ENCODE measurements at places on chromosomes 2 and 18.
A peak's percentile ranks its signal among the peaks of the same experiment; 100 is the strongest.

DNA sequence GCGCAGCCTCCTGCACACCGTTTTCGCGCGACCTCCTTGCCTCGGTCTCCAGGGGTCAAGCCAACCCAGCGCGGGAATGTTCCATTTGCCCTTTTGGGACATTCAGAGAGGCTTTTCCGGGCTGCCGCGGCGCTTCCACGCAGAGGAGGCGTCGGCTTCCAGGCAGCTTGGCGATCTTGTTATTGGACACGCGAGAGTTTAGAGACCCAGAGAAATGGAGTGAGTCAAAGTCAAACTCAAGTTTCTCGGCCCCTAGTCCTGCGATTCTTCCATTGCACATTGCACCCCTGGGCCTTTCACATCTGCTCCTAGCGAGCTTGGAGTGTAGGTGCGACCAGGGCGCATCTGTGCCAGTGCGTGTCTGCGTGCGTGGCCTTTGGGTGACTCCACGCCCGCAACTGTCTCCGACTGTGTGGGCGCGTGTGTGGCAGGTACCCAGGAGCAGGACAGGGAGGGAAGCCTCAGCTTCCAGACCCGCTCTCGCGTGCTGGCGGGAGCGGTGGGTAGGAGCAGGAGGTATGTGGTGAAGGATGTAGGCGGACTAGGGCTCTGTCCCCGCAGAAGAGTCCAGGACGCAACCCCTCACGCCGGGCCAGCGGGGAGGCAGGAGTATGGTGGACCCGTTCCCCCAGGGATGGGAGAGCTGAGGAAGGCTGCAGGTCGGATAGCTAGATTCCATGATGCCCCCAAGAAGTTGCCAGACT is 13.5 kb downstream of the SIX3 start:
- DNase-seq = no peak

GRCh38 chr2:240346753-240347372 is 88.6 kb upstream of the GPC1 start:
- no peak for DNase-seq

DNA sequence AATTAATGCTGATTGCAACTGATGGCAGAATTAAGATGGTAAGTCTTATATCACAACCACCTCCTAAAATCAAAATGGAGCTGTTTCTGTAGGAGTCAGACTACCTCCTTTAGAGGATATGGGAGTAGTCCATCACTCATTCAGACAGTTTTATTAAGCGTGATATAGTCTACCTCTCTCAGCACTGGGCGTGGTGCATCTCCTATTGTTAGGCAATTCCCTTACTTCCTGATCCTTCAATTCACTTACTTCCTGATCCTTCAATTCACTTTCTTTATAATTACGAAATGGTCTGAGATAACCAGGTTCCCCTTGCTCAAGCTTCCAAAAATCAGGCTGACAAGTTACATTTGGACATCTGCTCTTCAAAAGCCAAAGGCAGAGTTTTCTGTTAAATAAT is 31.9 kb downstream of the ATP8B1 start:
- peak; percentile 68 for DNase-seq

- no peak for DNase-seq
These were observed 42.1 kb downstream of the TET3 start for GRCh38 chr2:74026687-74027241.

DNA sequence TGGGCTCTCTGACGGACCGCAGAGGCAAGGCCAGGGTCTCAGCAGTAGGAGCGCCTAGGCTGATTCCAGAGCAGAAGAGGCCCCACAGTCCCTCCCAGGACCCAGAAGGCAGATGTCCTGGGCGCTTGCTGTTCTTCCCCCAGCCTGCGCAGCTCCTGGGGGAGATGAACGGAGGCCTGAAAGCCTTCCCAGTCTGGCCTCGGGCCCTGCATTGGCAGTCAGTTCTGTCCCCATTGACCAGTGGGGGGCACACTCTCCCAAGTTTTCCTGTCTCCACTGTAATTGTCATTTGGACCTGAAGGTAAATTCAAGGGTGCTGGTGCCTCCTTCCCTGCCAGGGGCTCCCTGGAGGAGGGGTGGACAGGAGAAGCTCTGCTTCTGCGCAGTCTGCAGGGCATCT is 345.7 kb downstream of the CYP26B1 start:
- no peak for DNase-seq

DNA sequence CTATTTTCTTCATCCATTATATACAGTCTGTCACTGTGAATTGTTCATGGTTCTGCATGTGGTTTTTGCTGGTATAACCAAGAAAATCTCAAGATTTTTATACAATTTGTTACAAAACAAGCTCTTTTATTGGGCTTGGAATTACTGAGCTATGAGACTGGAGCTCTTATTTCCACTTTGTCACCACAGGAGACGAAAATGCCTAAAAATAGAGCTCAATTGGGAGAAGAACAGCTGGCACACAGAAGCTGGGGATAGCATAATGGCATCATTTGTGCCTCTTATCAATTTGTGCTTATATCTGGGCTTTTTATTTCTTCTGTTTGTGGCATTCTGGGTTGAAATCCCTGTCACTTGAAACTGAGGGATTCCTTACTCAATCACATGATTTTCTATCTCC is 219.1 kb downstream of the CALCRL start:
- DNase-seq = no peak

DNA sequence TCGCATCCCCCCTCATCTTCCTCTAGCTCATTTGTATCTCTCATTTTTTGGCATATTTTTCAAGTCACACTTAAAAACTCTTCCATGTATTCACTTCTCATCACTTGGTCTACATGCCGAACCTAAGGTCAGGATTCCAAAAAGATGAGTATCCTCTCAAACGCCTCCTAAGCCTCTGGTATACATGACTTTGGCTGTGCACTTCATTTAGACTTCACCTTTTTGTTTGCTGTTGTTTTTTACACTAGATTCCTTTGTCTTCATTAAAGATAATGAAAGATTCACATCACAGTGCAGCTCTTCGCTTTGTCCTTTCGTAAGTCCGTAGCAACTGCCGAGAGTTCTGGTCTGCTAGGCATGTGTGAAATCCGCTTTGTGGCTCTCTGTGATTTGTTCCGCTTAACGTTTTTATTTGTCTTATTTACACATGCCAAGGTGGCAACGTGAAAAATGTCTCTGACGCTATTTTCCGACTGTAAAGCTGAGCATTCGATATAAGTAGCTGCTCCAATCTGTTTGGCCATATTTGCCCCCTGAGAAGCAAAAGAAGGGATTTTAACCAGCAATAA is 17.7 kb downstream of the RND3 start:
- DNase-seq = no peak

DNA sequence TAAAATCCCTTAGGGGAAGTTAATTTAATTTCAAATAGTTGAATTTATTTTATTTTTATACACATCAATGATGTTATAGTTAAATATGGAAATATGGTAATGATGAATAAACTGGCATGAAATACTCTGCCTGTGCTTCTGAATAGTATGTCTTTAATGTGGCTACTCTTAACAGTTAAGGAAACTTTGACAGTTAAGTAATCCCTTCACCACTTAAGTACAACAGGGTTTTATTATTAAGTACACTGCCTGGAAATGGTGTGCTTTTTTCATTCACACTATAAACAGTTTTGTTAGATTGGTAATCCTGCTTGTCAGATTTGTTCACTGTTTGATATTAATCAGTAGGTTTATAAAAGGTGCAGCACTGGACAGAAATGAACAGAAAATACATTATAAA is 412.0 kb upstream of the ZEB2 start:
- DNase-seq = no peak

- no peak for DNase-seq
These were observed 179.6 kb downstream of the KLHL29 start for GRCh38 chr2:23564615-23564960.

GRCh38 chr18:8930990-8931616 is 171.4 kb upstream of the NDUFV2 start:
- no peak for DNase-seq

- no peak for DNase-seq
These were observed 19.9 kb upstream of the BCL2L11 start for GRCh38 chr2:111100765-111101162.

DNA sequence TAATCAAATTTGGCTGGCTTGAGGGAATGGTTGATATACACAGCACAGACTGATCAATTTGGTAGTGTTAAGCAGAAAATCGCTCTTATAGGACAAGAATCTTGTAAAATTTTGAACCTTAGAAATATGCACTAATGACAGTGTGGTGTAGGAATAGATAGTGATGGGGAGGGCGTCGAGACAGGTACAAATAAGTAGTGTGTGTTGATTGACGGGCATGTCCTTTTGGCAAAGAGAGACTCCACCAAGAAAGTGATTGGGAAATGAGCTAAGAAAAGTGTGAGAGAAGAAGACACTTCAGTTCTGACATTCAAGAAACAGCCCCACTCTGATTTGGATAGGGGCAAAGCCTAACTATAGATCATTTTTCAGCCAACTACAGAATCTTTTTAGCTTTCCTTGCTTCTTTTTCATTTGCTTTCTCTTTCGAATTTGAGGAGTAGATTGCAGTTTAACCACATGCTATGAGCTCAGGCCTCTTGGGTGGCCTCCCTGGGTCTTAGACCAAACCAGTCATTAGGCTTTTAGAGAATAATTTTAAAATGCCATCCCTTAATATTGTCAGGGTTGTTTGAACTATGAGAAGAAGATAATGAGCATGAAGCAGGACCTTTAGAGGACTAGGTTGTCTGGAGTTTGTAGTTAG is 127.1 kb downstream of the CERS6 start:
- DNase-seq = no peak

DNA sequence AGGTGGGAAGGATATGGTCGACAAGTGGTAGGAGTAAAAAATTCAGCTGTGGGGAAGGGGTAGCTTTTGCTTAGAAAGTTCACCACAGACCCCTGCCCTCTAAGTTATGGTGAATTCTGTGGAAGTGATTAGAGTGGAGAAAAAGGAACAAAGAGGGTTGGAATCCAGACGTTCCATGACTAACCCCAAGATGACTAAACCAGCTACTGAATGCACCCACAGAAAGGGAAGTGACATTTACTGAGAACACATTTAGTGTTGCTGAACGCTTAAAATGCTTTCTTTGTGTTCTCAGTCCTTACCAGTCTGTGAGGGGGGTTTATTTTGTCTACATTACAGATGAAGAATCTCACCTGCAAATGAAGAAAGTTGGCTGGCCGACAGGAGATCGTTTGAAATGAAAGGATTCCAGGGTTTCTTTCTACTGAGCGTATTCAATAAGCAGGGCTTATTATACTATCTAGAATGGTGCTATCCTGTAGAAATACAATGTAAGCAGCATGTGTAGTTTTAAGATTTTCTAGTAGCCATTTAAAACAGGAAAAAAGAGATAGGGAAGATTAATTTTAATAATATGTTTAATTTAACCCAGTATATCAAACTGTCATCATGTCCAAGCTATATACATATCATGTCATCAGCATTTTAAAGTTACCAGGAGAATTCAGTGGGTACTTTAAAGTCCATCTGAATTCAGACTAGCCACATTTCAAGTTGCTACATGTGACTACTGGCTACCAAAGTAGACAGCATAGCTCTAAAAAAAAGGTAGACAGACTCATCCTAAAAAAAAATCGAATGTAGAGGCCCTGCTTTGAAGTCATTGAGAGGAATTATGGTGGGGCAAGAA is 60.1 kb downstream of the LIMS1 start:
- DNase-seq = no peak

GRCh38 chr2:55150834-55151233 is 81.3 kb downstream of the CLHC1 start:
- DNase-seq = no peak

GRCh38 chr2:5940596-5941535 is 248.7 kb downstream of the SOX11 start:
- DNase-seq = no peak

DNA sequence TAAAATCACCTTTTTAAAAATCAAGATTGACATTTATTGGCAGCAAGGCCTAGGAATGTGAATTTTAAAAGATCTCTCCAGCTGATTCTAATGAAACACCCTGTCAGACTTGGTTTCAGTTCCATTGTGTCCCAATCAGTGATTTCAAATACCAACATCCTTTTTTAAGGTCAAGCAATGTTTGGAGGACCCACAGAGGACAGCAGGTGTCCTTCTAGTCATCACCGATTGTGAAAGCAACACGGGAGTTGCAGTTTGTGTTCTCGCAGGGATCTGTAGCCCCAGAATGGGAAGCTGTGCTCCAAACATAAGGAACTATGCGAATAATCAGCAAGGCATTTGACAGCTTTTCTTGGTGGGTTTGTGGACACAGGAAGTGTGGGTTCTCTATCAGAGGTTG is 4.5 kb upstream of the KIDINS220 start:
- DNase-seq = no peak

GRCh38 chr18:76506395-76506794 is 11.4 kb upstream of the ZNF516 start:
- DNase-seq = no peak

DNA sequence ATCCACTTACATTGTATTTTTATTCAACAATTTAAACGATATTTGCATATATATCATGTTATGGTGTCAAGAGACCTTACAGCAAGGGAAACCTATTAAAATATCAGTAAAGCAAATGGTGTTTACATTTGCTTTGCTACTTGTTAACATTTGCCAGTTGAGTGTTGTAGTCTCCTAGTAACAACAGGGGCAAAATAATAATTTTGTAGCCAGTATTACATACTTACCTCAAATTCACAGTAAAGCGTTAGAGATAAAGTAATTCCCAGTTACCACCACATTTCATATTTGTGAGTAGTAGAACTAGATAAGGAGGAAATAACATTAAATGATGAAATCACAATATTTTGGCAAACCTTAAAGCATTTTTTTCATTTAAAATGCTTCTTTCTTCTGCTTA is 71.3 kb downstream of the FASTKD2 start:
- peak; percentile 72 for DNase-seq

DNA sequence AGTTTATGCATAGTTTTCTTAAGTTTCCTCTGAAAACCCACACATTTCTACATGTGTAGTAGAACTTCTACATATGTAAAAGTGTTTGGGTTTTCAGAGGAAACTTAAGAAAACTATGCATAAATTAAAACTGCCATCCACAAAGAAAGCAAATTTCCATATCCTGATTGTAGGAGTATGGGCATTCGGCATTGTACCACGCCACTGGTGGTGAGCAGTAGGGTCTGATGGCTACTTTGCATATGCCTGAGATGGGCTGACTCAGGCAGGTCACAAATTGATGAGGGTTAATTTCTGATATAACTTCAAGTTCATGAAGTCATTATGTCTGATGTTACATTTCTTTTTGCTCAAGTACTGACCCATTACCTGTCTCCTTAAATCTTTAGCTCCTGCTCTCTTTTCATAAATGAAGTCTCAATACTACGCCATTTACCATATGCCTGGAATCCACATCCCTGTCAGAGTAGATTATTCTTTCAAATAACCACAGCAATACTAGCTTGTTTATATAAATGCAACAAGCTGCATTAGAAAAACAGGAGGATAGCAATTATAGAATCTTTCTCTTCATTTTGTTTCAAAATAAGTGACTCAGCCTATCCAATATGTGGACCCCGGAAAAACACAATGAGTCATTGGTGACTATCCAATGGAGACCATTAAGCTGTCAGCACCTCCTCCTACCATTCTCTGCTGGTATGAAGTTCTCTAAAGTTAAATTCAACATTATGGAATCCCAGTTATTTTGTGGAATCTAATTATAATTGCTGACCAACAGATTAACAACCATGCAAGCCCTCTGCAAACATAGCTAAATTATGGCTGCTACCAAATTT is 355.2 kb upstream of the UBE2E3 start:
- no peak for DNase-seq

- no peak for DNase-seq
These were observed 59.8 kb downstream of the NOL10 start for GRCh38 chr2:10629819-10630532.

- no peak for DNase-seq
These were observed 147.0 kb upstream of the ID2 start for GRCh38 chr2:8534729-8535468.

All from NCI-H748 treated with DMSO at 0.1 percent for 48 hours (cell line).